Mesothelial cell of epicardium (in vitro differentiated cells): ENCODE measurements at places on chromosomes 11 and 22. TPM values are rescaled to one million over a fixed set of nuclear protein-coding genes. Genes with fewer than 3 reads are reported as not detected.

Gene OR5I1
- not detected in 3 replicates for total RNA-seq

Gene CARNS1
- 19.5 to 24.6 TPM (median 21.1 TPM) in 3 replicates for total RNA-seq

Gene SLC22A8
- total RNA-seq: not detected in 3 replicates

Gene OR51E2
- total RNA-seq: 0.11 TPM in 1 of 3 replicates, not detected in the others

DNA sequence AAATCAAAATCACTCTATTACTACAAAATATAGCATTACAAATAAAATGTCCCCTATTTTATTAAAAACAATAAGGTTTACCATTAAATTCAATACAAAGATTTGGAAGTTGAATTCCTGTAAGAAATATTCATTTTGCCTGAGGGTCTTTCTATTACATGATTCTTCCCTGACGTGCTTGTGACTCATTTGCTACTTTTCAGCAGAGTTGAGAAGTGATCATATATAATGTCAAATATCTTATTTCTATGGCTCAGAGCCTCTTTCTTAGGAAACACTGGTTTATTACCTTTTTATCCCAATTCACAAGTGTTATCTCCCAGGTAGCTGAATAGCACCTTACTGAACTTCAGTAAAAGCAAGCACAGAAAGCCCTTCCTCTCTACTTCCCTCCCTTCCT, 65.2 kb upstream of the CNTN5 start:
- no peak for DNase-seq

DNA sequence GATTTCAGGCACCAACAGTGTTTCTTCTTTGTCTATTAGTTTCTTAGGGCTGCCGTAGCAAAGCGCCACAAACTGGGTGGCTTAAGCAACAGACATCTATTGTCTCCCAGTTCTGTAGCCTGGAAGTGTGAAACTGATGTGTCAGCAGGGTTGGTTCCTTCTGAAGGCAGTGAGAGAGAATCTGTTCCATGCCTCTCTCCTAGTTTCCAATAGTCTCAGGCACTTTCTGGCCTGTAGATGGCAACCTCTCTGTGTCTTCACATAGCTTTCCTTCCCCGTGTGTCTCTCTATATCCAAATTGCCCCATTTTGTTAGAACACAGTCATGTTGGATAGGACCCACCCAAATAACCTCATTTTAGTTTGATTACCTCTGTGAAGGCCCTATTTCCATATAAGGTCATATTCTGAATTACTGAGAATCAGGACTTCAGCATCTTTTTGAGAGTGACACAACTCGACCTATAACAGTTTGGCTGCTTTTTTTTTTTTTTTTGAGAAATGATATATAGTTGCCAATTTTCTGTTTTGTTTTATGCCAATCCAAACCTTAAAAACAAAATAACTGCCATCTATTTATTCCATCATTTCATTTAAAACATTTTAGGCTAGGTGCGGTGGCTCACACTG, 108.2 kb downstream of the SLC36A4 start:
- no peak for DNase-seq

GRCh38 chr11:27039873-27040272, 742 bp upstream of the BBOX1 start:
- DNase-seq: no peak

DNA sequence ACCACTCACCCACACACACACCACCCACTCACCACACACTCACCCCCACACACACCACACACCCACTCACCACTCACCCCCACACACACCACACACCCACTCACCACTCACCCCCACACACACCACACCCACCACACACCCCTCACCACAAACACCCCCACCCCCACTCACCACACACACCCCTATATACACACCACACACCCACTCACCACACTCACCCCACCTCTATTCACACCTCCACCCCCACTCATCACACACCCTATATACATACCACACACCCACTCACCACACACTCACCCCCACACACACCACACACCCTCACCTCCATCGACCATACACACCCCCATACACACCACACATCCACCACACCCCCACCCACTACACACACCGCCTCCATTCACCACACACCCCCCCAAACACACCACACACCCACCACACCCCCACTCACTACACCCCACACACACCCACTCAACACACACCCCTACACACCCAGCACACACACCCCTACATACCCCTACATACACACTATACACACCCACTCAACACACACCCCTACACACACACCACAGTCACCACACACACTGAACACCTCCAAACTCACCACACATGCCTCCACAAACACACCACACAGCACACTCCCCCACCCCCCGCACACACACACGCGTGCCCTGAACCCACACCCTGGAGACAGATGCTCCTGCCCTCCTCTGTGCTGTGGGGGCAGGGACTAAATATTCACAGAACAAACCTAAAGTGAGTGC, 19.0 kb upstream of the TTLL12 start:
- no peak for DNase-seq

- DNase-seq: no peak
Measured at GRCh38 chr11:98835335-98835734, 185.4 kb upstream of the CNTN5 start.

DNA sequence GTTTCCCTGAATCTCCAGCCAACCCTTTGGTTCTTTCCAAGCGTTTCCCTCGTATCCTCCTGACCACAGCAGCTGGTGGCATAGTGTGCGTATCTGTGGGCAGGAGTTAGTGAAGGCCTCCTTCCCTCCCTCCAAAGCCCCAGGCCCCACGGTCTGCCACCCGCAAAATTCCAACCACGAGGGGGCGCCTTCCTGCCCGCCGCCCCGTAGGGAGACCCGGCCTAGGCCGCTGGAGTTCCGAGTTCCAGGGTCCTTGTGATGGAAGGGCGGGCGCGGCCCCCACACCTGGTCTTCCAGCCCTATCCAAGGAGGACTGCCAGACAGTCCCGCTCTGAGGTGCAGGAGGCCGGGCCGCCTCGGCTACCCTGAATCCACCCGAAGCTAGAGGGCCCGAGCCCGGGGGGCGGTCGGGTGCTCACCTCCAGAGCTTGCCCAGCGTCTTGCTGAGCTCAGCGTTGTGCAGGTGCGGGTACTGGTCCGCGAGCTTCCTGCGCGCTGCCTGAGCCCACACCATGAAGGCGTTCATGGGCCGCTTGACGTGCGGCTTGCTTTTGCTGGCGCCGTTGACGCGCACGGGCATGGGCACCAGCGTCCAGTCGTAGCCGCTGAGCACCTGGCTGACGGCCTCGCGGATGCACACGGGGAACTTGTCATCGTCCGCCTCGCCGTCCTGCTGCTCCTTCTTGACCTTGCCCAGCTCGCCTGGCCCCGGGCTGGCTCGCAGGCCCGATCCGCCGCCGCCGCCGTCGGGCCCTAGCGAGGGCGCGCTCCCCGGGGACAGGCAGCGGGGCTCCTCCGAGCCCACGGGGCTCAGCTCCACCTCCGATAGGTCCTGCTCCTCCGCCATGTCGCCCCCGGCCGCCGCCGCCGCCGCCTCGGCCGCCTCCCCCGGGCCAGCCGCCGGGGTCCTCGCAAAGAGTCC, 1.2 kb downstream of the SOX10 start:
- no peak for DNase-seq

DNA sequence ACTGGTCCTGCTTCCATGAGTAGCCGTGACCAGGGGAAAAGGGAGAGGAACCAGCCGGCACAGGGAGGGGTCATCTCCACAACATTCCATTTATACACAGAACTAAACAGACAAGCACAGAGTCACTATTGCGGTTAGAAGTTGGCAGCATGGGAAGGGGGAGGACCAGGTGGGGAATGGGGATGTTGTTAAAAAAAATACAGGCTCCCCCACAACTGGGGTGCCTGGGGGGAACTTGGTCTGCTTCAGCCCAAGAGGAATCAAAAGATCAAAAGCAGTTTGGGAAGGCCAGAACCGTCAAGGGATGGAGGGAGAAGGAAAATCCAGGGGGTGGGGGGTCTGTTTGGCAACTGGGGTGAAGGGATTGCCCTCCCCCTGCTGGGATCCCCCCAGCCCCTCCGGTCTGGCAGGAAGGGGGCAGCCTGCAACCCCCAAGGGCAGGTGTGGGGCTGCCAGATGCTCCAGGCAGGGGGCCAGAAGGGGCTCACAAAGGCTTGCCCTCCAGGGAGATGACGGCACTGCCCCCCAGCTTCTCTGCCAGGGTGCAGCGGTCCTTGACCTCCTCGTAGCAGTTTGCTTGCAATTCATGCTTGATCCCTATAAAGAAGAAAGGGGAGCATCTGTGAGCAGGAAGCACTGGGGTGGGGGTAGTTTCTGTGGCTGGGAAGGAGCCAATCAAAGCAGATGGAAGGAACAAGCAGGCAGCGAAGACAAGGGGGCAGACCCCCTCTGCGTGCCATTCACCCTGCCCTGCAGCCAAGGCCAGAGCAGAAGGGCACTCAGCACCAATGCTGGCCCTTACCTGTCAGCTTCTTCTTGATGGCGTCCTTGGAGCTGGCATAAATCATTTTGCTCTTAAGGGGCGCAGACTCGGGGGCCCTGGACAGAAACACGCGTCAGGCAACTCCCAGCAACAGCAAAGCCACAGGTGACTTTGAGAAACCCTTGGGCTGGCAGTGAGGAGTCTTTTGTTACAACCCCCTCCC, 2.8 kb downstream of the CFL1 start:
- DNase-seq: no peak

DNA sequence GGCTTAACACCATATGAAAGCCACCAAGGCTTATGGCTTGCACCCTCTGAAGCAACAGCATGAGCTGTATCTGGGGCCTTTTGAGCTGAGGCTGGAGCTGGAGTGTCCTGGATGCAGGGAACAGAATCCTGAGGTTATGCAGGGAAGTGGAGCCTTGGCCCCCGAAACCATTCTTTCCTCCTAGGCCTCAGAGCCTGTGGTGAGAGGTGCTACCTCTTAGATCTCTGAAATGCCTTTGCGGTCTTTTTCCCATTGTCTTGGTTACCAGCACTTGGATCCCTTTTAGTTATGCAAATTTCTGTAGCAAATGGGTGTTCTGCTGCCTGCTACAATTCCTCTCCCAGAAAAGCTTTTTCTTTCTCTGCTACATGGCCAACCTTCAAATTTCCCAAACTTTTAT, 72.7 kb upstream of the CLPB start:
- DNase-seq: no peak

DNA sequence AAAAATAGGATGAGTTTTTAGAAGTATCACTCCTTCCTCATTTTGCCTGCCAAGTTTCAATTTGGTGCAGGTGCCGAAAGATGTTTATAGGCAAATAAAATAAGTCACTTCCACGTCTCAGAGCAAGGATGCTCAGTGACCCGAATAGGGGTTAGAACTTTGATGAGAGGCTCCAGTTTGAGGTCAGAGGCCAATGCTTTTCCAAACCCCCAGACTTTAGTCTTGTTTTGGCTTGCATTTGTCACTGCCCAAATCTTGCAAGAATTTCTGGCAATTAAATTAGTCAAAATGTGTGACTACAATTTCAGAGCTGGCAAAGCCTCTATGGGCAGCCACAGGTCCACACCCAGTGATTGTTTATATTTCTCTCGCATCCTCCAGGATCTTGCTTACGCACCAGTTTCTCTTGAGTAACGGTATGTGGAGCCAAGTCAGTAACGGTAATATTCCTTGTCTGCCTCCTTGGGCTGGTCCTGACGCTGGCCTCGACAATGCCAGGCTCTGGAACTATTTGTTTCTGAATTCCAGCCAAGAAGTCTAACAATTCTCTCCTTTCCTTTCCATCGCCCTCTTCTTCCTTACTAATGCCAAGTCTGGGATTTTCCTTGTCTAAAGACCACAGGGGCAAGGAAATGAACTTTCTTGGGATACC, 9.9 kb upstream of the NUP160 start:
- DNase-seq: no peak
